ENCODE measurements at places on chromosomes 12 and 14. TPM values are rescaled to one million over a fixed set of nuclear protein-coding genes. Genes with fewer than 3 reads are reported as not detected.

The TAS2R14 gene
- 1.4 TPM for total RNA-seq

DNA sequence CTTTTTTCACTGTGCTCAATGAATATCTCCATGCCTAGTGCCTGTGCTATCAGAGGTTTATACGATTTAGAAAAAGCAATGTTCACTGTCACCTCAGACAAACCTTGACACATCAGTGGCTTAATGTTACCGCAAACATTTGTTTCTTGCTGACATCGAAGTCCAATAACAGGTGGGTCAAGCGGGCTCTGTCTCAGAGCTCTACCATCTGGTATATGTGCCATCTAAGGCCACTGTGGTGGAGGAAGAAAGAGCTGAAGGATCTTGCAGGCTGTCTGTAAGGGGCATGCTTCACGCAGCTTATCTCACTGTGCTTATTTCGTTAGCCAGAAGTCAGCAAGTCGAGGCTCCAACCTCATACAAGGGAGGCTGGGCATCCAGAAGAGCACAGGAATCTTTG is 189.5 kb upstream of the NTF3 start:
- no peak overlapping the region for H3K4me3 ChIP-seq
- no peaks in the 10 kb centered on the region for H3K27me3 ChIP-seq
- no peak for DNase-seq
- no peak overlapping the region for H3K27ac ChIP-seq
- no peaks in the 10 kb centered on the region for H3K36me3 ChIP-seq
- peaks cover 3% of the 10 kb centered on the region for H3K4me1 ChIP-seq

The MYBPC1 gene
- not detected for total RNA-seq

GRCh38 chr14:102013669-102014200 is 49.4 kb downstream of the DYNC1H1 start:
- H3K4me3 ChIP-seq: no peak overlapping the region
- H3K27me3 ChIP-seq: no peaks in the 10 kb centered on the region
- no peak for DNase-seq
- H3K27ac ChIP-seq: no peak overlapping the region
- peaks cover 93% of the 10 kb centered on the region for H3K36me3 ChIP-seq
- H3K4me1 ChIP-seq: no peaks in the 10 kb centered on the region

- H3K4me1 ChIP-seq: no peaks in the 10 kb centered on the region
- H3K27me3 ChIP-seq: no peaks in the 10 kb centered on the region
- no peak overlapping the region for H3K4me3 ChIP-seq
- H3K27ac ChIP-seq: no peak overlapping the region
- no peaks in the 10 kb centered on the region for H3K36me3 ChIP-seq
Observed at GRCh38 chr14:98498019-98498885, 773.7 kb downstream of the BCL11B start.

GRCh38 chr12:47818467-47819137 is 1.1 kb downstream of the HDAC7 start:
- H3K36me3 ChIP-seq: peaks cover 36% of the 10 kb centered on the region
- peak overlapping the region; percentile 68 for H3K4me3 ChIP-seq
- no peaks in the 10 kb centered on the region for H3K27me3 ChIP-seq
- peak; percentile 62 for DNase-seq

DNA sequence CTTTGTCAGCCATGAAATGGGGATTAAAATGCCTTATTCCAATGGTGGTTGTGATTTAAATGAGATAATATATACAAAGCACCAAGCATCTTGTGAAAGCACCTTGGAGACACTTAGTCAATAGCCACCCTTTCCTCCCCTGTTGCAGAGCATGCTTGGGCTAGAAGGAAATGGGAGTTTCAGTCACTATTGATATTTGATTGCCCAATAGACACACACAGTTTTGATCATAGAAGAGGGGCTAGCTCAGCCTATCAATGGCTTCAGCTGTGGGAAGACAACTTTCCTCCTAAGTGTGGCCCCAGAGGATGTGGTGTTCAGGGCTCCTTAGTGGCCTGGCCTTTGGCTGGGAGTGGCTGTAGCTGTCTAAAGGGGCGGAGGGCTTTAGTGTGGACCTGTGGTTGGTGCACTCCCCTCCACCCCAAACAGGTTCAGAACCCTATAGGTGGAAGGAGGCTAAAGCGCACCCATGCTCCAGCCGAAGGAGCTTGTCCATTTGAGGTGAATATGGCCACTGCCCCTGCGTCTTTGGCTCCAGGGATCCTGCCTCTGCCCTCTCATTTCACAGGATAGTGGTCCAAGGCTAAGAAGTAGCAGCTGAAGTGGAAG is 132.3 kb downstream of the TMEM30B start:
- H3K27me3 ChIP-seq: no peaks in the 10 kb centered on the region
- H3K27ac ChIP-seq: no peak overlapping the region
- DNase-seq: no peak
- H3K4me1 ChIP-seq: no peaks in the 10 kb centered on the region
- no peaks in the 10 kb centered on the region for H3K36me3 ChIP-seq

- H3K4me3 ChIP-seq: no peak overlapping the region
- H3K4me1 ChIP-seq: no peaks in the 10 kb centered on the region
- no peak for DNase-seq
- no peaks in the 10 kb centered on the region for H3K36me3 ChIP-seq
Observed at GRCh38 chr14:34135492-34135891, 184.6 kb upstream of the EGLN3 start.

DNA sequence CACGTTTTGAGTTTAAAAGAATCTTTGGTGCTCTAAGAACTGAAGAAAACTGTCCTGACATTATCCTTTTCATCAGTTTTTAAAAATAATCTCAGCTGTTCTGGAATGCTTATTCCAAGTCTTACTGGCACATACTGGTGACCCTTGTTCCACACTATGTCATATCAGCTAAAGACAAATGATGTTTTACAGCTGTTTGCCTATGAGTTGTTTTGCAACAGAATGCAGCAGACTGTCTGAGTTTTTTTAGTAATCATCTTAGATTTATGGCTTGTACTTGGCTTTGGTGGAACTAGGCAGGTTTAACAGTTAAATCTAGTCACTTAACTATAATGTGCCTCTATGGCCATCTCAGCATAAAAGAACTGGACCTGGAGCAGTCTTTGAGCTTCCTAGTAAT is 91.6 kb upstream of the GRIN2B start:
- H3K4me3 ChIP-seq: no peak overlapping the region
- no peaks in the 10 kb centered on the region for H3K36me3 ChIP-seq
- no peaks in the 10 kb centered on the region for H3K27me3 ChIP-seq
- DNase-seq: no peak
- H3K4me1 ChIP-seq: no peaks in the 10 kb centered on the region
- H3K27ac ChIP-seq: no peak overlapping the region

The KIF5A gene
- total RNA-seq: 14.2 TPM

DNA sequence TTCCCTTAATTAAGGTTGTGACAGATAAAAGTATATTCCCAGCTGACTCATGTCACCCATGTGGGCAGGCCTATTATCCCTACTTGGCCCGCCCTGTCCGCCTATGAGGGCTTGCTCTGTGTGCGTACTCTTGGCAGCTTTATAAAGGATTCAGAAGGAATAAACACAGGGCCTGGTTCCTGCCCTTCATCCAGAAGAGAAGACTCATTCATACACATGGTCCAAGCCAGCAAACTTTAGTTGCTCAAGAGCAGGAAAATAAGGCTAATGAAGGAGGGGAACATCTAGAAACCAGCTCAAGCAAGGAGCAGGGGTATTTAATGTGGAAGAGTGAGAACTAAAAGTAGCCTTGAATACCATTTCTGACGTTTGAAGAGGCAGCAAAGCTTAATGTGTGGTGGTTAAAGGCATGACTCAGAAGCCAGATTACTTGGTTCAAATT is 141.9 kb downstream of the CRADD start:
- H3K4me1 ChIP-seq: peaks cover 3% of the 10 kb centered on the region
- no peaks in the 10 kb centered on the region for H3K27me3 ChIP-seq
- no peak for DNase-seq

DNA sequence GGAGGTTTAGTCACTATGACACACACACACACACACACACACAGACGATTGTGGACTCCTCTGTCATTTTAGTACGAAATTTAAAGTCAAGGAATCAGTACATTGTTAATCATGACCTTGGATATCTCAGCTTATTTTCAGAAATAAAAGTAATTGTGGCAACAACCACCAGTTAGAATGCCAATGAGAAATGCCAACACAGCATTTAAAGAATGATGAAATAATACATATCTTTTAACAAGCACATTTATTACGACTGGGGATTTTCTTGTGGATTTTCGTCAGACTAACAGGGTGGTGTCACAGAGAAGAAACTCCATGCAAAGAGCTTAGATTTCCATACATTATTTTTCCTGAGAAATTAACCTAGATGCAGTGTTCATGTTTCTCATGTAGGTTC is 1289.4 kb downstream of the AACS start:
- no peaks in the 10 kb centered on the region for H3K36me3 ChIP-seq
- no peak for DNase-seq
- no peak overlapping the region for H3K4me3 ChIP-seq
- no peak overlapping the region for H3K27ac ChIP-seq

DNA sequence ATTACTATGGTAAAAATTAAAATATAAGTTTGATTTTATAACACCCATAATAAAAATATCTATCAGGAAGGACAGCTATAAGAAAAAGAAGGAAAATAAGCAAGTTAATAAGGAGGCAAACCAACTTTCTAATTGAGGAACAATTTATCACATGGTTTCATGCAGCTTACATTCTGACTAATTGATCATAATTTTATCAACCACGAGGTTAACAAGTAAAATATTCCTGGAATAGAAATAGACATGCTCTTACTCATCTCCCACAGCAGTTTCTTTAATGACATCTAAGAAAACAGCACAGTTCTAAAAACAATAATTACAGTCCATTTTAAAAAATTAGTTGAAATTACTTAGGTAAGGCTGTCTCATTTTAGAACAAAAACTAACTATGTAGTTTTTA is 130.8 kb upstream of the KRR1 start:
- peaks cover 8% of the 10 kb centered on the region for H3K4me1 ChIP-seq
- no peak for DNase-seq
- no peak overlapping the region for H3K27ac ChIP-seq
- no peak overlapping the region for H3K4me3 ChIP-seq
- no peaks in the 10 kb centered on the region for H3K27me3 ChIP-seq

DNA sequence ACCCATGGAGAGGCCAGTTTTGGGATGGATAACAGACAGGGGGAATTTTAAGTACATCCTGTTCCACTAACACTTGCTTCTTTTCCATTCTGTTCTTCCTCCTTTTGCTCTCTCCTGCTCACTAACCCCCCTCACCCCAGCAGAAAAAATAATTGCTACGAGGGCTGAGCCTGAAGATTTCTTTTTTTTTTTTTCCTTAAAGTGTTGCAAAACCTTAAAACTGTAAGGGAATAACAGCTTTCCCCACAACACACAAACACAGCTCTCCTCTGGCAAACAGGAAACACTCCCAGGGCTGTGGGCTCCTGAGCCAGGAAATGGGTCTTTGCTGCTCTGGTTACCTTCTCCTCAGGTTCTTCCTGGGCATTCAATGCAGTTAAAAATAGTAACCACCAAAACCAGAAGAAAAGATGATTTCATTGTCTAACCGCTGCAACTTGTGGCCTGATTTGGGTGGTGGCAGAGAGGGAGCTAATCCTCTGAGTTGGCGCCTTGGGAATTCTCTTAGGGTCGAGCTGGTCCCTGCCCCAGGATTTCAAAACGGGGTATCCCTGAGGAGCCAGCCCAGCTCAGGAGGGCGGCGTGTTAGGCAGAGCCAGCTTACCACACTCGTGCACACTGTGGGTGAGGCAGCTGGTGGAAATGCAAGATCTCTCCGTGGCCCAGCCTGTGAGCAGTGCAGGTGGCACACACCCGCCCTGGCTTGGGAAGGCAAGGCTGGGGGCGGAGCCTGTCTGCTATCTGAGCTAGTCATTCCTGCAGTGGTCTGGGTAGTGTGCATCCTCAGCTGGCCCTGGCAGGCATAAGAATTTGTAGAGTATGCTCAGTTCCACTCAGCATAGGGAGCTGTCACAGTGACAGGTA is 17.1 kb upstream of the EMP1 start:
- no peak for DNase-seq
- H3K27ac ChIP-seq: no peak overlapping the region
- H3K4me1 ChIP-seq: no peaks in the 10 kb centered on the region
- H3K27me3 ChIP-seq: no peaks in the 10 kb centered on the region
- H3K4me3 ChIP-seq: no peak overlapping the region

- no peak overlapping the region for H3K4me3 ChIP-seq
- no peaks in the 10 kb centered on the region for H3K27me3 ChIP-seq
- peak; percentile 66 for DNase-seq
- H3K36me3 ChIP-seq: no peaks in the 10 kb centered on the region
- no peak overlapping the region for H3K27ac ChIP-seq
Observed at GRCh38 chr12:114508529-114509129, 102.7 kb upstream of the TBX5 start.

DNA sequence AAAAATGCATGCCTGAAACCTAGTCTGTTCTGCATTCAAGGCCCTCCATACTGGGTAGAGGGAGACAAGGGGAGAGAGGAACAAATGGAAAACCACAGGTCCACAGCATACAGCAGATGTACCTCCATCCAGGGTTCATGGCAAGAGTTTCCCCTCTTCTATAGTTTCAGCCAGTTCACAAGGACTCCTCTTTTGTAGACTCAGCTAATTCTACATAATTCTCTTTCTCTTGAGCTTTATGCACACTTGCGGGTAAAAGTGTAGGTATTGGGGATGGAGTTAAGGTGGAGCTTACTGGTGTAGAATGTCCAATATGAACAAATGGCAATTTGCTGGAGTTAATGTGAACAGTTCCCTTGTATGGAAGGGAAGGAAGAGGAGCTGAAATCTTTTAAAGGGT is 23.4 kb downstream of the G2E3 start:
- 0 out of 3 replicates have a peak, but pooled peaks cover under 1% of the 10 kb centered on the region for H3K4me1 ChIP-seq
- DNase-seq: no peak
- H3K36me3 ChIP-seq: peaks cover 26% of the 10 kb centered on the region
- no peak overlapping the region for H3K27ac ChIP-seq
- H3K27me3 ChIP-seq: no peaks in the 10 kb centered on the region

GRCh38 chr14:24366721-24367513 is 1.1 kb upstream of the NFATC4 start:
- peak; percentile 66 for DNase-seq
- H3K36me3 ChIP-seq: no peaks in the 10 kb centered on the region
- peak overlapping the region; percentile 69 for H3K27ac ChIP-seq

DNA sequence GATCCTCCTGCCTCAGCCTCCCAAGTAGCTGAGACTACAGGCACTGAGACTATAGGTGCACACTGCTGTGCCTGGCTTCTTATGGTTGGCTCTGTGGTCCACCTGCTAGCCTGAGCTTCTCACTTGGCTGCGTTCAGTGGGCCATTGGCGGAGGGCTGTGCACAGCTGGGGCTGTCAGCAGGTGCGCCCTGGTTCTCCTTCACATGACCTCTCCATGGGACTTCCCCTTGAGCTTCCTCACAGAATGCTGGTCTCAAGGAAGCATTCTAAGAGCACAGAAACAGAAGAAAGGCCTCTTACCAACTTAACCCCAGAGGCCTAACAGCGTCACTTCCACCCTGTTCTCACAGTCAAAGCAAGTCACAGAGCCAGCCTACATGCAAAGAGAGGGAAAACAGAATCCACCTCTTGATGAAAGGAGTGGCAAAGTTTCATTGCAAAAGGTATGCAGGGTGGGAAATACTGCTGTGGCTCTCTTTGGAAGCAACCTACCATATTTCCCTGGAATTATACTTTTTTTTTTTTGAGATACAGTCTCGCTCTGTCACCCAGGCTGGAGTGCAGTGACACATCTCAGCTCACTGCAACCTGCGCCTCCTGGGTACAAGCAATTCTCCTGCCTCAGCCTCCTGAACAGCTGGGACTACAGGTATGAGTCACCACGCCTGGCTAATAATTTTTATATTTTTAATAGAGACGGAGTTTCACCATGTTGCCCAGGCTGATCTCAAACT is 9.3 kb downstream of the RILPL2 start:
- no peaks in the 10 kb centered on the region for H3K4me1 ChIP-seq
- H3K27ac ChIP-seq: no peak overlapping the region
- no peak for DNase-seq
- H3K36me3 ChIP-seq: peaks cover 26% of the 10 kb centered on the region

Measured in K562 (cell line).